ENCODE measurements at places on chromosomes 12 and 14.
A peak's percentile ranks its signal among the peaks of the same experiment; 100 is the strongest.

DNA sequence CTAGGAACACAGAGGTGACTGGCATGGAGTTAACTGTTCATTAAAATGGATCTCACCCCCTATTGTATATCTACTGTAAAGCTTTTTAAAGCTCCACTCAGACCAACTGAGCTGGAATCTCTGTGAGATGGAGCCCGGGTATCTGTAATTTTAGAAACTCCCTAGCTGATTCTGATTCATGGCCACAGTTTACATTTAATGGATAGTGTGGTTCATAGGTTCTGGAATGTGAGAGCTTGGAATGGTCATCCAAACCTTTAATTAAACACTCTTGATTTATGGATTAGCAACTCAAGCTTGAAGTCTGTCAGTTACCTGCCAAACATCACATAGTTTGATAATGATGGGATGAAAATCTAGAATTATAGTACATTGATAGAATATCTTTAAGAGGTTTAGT lies 183.8 kb downstream of the SLC25A21 start:
- no peak for DNase-seq

DNA sequence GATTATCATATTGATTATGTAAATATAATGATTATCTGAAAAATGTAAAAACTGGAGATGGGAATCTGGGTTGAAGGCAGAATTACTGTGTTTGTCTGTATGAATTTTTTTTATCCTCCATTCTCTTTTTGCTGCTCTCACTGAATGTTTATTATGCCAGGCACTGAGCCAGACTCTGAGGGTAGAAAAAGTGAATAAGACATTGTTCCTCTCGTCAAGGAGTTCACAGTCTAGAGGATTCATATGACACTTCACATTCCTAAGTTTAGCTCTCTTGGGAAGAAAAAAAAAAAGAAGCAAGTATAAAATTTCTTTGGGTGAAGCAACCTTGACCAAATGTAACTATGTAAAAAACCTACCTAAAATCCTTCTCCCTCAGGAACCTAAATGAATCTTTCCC lies 120.9 kb upstream of the LMO3 start:
- DNase-seq: no peak

- no peak for DNase-seq
Measured at GRCh38 chr14:75655235-75655634, 5.4 kb downstream of the ERG28 start.

- DNase-seq: peak; percentile 32
Measured at GRCh38 chr12:118061011-118061872, at the start of gene WSB2. Gene WSB2, minus strand, starts transcription at chr12:118061179. Its CDS starts 131 bp downstream, at chr12:118061048.

DNA sequence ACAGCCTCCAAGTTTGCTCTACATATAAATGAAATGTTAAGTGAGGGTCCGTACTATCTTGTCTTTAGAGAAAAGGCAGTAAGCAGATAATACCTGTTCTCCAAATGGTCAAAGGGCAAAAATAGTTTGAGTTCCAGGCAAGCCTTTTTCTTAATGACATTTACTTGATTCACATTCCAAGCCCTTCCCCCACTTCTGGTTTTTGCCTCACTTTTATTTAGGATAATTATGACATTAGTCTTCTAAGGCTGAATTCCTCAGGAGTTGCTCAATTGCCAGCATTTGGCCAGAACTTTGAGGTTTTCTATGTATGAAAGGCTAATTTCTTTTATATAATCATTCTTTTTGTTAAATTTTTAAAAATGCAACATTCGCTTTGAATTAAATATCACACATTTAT lies 62.5 kb upstream of the DUSP6 start:
- no peak for DNase-seq

GRCh38 chr12:8712572-8712971 lies 14.8 kb downstream of the RIMKLB start:
- no peak for DNase-seq

DNA sequence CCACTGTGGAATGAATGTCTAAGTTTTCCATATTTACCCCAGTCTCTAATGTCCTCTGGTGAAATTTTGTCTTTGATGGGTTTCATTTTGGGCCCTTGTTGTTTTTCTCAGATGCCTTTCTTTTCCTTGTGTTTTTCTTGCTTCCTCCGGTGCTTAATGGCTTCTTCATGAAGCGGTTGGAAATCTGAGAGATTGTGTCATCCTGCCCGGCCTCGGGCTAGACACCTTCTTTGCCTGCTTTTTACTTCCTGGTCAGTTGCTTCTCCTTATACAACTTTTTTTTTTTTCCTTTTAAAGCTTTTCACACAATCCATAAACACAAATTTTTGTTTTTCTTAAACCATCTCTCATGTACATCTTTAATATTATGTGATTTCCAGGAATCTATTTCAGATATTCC lies 7.1 kb downstream of the ETV6 start:
- no peak for DNase-seq

DNA sequence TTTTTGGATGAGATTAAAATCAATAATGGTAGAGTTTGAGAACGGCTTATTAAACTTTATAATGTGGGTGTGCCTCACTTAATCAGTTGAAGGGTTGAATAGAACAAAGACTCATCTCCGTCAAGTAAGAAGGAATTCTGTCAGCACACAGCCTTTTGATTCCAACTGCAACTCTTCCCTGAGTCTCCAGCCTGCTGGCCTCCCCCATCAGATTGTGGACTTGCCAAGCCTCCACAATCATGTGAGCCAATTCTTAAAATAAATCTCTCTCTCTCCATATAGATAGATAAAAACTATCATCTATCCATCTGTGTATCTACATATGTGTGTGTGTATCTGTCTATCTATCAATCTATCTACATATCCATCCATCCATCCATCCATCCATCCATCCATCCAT lies 127.4 kb upstream of the BTG1 start:
- DNase-seq: no peak

- DNase-seq: no peak
Measured at GRCh38 chr14:64688031-64688430, 16.2 kb upstream of the PLEKHG3 start.

GRCh38 chr12:63927511-63927910 lies 83.0 kb downstream of the SRGAP1 start:
- DNase-seq: no peak

DNA sequence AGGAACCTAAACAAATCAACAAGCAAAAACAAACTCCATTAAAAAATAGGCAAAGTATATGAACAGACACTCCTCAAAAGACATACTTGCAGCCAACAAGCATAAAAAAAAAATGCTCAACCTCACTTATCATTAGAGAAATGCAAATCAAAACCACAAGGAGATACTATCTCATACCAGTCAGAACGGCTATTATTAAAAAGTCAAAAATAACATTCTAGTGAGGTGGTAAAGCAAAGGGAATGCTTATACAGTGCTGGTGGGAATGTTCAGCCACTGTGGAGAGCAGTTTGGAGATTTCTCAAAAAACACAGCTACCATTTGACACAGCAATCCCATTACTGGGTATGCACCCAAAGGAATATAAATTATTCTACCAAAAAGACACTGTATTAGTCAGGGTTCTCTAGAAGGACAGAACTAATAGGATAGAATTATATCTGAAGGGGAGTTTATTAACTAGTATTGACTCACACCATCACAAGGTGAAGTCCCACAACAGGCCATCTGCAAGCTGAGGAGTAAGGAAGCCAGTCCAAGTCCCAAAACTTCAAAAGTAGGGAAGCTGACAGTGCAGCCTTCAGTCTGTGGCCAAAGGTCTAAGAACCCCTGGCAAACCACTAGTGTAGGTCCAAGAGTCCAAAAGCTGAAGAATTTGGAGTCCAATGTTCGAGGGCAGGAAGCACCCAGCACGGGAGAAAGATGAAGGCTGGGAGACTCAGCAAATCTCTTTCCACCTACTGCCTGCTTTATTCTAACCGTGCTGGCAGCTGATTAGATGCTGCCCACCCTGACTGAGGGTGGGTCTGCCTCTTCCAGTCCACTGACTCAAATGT lies 101.6 kb upstream of the KRAS start:
- DNase-seq: no peak

- DNase-seq: no peak
Measured at GRCh38 chr12:118727196-118727978, 254.0 kb upstream of the SRRM4 start.

- DNase-seq: no peak
Measured at GRCh38 chr12:94046626-94047410, 101.6 kb upstream of the PLXNC1 start.

GRCh38 chr12:77042833-77043232 lies 22.5 kb downstream of the E2F7 start:
- DNase-seq: no peak

- DNase-seq: no peak
Measured at GRCh38 chr14:88553886-88554456, 836 bp downstream of the PTPN21 start.

DNA sequence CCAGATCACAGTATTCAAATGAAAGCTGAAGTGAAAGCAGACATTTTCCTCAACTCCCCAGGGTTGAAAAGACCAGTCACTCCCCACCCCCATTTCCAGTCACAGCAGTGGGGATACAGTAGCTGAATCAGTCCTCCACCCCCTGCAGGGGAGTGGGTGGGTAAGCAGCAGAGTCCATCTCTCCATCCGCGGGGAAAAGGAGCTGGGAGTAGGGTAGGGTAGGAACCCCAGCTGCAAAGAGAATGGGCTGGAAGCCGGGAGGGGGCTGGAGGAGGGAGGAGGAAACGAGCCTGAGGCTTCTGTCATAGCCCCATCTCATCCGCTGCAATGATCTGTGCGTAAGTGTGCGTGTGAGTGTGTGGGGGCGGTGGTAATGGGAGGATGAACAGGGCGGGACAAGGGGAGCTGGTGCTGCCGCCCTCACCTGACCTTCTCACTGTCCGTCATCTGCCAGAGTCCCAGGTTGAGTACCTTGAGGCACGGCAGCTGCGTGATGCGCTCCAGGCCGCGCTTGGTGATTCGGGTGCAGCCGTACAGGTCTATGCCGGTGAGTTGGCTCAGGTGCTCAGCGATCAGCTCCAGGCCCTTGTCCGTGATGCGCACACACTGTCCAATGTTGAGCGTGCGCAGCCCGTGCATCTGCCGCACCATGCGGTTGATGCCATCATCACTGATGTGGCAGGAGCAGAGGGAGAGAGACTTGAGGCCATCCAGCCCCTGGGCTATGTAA lies 1.8 kb downstream of the FBXL14 start:
- DNase-seq: peak; percentile 62

DNA sequence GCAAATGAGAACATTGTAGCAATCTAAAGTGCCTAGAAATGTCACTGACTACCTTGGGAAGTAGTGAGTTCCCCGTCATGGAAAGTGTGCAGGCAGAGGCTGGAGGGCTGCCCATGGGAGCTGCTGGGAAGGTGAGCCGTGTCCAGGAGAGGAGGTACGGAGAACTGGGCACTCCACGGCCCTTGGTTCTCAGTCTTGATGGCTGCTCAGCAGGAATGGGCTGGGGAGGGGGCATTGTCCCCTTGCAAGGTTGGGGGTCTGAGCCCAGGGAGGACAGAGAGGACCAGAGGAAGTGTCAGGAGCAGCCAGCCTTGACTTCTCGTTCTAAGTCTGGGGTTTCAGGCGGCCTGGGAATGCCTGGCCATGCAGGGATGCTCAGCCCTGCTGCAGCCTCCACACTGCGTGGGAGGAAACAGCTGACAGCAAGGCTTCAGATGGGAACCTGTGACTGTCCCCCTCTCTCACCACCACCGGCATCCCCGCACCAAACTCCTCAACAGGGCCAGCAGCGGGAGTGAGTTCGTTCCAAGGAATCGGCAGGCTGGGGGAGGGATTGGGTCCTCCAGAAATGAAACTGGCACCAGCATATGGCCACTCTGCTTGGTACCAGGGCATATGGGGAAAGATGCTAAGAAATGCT lies 140.2 kb downstream of the BCL11B start:
- DNase-seq: peak; percentile 2

GRCh38 chr14:104877806-104878550 lies 12.9 kb downstream of the CEP170B start:
- DNase-seq: no peak
